ENCODE measurements at places on chromosomes 1 and 21.
A peak's percentile ranks its signal among the peaks of the same experiment; 100 is the strongest.

DNA sequence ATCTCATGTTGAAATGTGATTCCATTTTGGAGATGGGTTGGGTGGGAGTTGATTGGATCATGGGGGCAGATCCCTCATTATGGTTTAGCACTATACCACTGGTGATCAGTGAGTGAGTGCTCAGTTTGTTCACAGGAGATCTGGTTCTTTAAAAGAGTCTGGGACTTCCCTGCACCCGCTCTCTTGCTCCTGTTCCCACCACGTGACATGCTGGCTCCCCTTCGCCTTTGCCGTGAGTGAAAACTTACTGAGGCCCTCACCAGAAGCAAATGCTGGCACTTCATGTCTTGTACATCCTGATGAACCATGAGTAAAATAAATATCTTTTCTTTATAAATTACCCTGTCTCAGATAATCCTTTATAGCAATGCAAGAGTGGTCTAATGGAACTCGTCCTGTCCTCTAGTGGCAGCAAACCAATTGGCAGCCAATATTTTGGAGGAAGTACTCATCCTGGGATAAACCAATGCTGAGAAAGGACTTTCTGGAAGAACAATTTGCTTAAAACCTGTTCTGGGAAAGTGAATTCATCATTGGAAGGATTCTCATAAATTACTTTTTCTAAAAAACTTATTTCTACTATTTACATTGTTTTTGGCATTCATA is 27.8 kb upstream of the CYP4A11 start:
- DNase-seq = no peak

GRCh38 chr1:49187056-49187455 is 410.4 kb upstream of the BEND5 start:
- no peak for DNase-seq

DNA sequence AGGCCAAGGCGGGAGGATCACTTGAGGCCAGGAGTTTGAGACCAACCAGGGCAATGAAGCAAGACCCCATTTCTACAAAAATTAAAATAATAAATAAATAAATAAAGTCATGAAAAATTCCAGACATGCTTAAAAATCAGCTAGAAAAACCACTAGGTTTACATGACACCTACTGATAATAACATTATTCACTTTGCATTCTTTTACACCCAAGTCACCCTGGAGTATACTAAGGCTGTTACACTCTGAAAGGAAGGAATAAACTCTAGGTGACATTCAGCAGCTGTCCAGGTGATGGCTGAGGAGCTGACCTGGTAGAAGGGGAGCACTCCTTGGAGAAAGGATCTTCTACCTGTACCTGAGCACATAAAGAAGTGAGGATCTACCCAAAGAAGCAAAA is 179.2 kb downstream of the ZNF281 start:
- DNase-seq = no peak

- DNase-seq = no peak
These were observed 16.8 kb downstream of the MAST2 start for GRCh38 chr1:45820173-45820572.

GRCh38 chr1:7220007-7220406 is 434.8 kb downstream of the CAMTA1 start:
- DNase-seq = no peak

DNA sequence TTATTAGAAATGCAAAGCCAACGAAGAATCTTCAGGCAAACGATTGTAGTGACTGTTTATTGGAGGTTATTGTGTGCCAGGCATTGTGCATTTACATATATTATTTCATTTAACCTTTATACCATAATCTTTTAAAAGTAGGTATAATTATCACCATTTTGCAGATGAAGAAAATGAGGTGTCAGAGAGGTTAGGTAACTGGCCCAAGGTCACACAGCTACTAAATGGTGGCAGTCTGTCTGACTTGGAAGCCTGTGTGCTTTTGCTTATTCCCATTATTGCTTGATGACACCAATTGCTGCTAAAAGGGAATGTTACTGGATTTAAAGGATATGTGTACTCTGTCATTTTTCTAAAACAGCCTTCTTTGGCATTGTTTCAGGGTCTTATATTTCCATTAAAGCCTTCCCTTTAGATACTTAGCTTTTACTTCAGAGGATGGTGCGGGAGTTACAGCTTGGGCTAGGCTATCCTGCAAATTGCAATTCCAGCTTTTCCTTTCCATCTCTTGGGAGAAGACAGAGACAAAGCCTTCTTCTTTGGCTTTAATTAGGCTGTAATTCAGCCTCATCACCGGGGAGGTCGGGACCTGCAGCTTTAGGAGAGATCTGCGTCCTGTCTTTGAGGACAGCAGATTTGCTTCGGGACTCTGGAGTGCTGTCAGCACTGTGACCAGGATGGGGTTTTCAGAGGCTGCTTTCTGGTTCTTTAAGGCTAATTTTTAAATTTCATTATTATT is 37.4 kb upstream of the ERRFI1 start:
- no peak for DNase-seq

DNA sequence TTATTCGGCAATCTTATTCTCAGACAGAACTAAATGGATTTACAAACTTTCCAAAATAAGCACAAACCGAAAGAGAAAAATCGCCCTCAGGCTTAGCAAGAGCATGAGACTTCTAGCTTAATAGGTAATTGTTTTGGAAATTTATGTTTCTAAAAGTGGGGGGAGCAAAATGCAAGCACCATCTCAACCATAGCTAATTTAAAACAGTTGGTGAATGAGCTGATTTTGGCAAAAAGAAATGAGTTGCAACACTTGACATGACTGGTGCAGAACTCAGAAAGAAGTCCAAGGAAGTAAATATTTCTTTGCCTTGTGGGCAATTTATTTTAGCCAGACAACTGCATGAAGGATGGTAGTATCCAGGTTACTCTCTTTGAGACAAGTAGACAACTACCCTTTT is 71.5 kb upstream of the PTGFR start:
- no peak for DNase-seq

GRCh38 chr1:31669786-31670592 is 25.3 kb upstream of the PEF1 start:
- peak; percentile 41 for DNase-seq

- no peak for DNase-seq
These were observed 6.1 kb downstream of the IPO13 start for GRCh38 chr1:43952731-43953346.

DNA sequence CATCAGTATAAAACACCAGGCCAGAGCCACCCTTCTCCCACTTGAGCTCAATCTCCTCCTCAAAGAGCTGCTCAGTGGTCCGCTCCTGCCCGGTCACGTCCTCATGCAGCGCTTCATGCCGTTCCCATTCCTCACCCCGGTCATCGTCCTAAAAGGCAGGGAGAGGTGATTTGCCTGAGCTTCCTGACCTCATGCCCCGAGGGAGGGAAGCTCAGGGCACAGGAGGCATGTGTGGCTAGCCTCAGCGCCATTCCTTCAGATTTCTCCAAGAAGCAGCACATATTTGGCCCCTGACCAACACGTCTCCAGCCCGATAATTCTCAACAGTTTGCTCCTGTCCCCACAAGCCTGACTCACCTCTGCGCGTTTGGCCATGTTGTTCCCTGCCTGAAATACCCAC is 4.2 kb upstream of the GPN2 start:
- DNase-seq = no peak

DNA sequence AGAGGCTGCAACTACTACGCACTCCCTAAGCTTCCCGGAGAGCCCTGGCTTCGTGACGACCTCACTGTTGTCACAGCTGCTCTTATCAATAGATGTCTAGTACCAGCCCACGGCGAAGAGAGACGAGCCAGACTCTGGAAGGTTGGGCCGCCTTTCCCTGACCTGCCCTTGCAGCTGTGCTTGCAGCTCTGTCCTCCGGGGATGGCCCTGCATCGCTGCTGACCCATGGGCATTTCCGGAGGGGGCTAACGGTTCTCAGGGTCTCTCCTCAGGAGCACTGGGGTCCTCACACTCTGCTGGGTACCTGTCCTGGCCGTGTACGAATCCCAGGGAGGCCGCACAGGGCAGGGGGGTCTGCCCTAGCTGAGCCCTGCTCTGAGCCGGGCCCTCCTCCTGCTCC is 93.8 kb upstream of the COL6A1 start:
- DNase-seq = no peak

GRCh38 chr1:74586253-74586897 is 74.0 kb upstream of the LRRC53 start:
- no peak for DNase-seq

GRCh38 chr1:243553090-243553489 is 297.0 kb downstream of the AKT3 start:
- no peak for DNase-seq

DNA sequence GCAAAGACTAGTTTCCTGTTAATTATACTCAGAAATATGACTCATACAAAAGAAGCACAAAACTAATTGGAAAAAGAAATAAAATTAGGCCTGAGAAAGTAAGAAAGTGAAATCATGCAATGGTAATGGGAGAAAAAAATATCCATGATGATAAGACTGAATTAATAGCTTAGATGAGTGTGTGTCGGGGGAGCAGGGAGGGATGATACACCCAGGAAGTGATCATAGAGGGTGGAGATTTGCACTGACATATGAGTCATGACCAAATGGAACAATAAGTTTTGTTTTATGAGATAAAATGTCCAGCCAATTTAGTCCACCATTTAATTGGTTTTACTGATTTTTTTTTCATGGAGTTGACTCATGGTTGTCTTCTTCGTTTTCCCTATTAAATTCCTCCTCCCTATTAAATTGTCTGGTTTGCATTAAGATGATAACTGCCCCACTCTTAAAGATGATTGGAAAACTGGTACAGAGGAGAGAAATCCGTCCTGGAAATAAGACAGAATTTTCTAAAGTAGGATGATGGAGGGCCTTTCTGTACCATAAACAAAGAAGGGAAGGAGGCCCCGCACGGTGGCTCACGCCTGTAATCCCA is 111.7 kb upstream of the KCNJ6 start:
- no peak for DNase-seq

GRCh38 chr1:184416481-184416880 is 29.7 kb downstream of the C1orf21 start:
- DNase-seq = no peak

GRCh38 chr1:2038229-2038628 is 12.0 kb upstream of the PRKCZ start:
- DNase-seq = no peak

DNA sequence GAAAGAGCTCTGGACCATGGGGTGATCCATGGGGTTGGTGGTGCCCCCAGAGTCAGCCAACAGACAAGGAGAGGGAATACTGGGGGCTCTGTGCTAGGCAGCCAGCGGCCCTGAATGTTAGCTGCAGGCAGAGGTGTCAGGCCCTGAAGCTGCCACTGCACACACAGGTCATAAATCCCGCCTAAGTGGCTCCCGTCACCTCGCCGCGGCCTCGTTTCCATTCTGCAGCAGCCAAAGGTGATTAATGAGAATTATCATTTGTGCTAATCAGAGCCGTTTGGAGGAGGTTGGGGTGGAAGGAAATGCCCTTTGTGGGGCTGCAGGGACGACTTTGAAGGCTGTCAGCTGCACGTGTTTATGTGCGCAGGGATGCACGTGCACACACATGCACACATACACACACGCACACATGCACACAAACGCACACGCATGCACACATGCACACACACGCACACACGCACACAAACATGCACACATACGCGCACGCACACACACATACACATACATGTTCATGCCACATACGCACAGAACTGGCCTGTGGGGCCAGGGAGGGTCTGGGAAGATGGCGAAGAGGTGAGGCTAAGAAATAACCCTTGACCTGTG is 88.8 kb upstream of the ARHGEF16 start:
- DNase-seq = no peak

DNA sequence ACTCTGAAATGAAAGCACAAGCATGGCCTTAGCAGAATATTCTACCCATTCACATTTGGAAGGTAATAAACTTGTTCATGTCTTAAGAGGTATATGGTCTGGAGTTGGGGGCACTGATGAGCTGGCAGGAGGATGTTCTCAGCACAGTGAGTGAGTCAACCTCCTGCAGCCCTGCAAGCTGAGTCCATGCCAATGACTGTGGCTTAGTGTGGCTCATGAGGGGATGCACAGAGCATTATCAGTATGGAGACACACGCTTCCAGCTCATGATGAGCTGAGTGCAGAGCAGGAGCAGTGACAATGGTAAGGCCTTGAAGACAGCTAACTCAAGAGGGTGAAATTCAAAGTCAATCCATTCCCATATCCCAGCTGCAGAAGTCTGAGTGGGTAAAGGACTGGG is 102.3 kb downstream of the TNFSF18 start:
- no peak for DNase-seq
